ENCODE measurements at places on chromosomes 2 and 18. TPM values are rescaled to one million over a fixed set of nuclear protein-coding genes. Genes with fewer than 3 reads are reported as not detected.

The NR4A2 gene
- polyA plus RNA-seq, result 2.5 TPM

The KCNF1 gene
- polyA plus RNA-seq, result not detected

The PRSS56 gene
- not detected for polyA plus RNA-seq

The TUBA4A gene
- polyA plus RNA-seq, result 145 TPM

The NAT8 gene
- polyA plus RNA-seq, result not detected
